GM12892 (cell line): ENCODE measurements at places on chromosomes 11 and 22.

DNA sequence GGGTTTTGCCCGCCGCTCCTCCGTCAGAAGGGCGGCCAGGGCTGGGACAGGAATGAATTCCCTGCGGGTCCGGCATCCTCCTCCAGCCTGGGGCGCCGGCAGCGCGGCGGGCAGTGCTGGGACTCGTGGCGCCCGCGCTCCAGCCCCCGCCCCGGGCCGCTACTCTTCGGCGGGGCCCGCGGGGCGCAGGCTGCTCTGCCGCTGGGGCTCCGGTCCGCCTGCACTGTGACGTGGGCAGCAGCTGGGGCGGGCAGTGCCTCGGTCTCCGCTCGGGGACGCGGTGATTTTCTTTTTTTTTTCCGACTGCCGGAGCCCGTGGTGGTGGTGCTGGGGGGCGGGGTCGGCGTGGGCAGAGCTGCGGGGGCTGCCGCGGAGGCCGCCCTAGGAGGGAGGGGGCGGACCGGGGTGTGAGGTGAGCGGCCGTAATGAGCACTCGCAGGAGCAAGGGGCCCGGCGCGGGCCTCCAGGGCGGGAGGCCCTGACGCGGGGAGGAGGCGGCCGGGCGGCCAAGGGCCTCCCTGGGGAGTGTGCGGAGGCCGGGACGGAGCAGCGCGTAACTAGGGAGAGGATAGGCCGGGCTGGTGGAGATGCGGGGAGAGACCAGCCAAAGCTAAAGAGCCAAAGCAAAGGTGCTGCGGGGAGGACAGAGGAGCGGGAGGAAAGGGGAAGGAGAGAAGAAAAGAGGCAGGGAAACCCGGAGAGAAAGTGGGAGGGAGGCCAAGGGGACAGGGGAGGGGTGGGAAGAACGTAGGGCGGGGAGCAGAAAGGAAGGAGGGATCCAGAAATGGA, 73.3 kb upstream of the ZBED5 start:
- peak; percentile 25 for DNase-seq

GRCh38 chr11:44868455-44869421, 81.9 kb downstream of the TP53I11 start:
- DNase-seq, result no peak

GRCh38 chr22:25021976-25022711, 69.6 kb downstream of the KIAA1671 start:
- no peak for DNase-seq

DNA sequence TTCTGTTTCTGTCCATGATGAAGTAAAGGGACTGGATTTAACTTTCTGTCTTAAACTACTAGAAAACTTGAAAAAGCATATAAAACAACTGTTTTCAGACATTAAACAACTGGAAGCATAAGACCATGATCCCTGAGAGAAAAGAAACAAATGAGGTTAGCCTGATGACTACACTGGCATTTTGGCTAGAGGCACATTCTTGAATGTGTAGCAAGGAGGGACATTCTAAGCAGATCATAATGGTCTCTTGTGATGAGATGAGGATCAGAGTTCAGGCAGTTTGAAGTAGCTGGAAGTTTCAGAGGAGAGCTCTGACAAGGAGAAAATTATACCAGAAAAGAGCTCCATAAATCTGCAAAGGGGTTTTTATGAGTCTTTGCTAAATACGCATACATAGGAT, 75.4 kb downstream of the AASDHPPT start:
- no peak for DNase-seq

- DNase-seq, result no peak
These were observed 10.4 kb downstream of the OR52E6 start for GRCh38 chr11:5831196-5831829.

DNA sequence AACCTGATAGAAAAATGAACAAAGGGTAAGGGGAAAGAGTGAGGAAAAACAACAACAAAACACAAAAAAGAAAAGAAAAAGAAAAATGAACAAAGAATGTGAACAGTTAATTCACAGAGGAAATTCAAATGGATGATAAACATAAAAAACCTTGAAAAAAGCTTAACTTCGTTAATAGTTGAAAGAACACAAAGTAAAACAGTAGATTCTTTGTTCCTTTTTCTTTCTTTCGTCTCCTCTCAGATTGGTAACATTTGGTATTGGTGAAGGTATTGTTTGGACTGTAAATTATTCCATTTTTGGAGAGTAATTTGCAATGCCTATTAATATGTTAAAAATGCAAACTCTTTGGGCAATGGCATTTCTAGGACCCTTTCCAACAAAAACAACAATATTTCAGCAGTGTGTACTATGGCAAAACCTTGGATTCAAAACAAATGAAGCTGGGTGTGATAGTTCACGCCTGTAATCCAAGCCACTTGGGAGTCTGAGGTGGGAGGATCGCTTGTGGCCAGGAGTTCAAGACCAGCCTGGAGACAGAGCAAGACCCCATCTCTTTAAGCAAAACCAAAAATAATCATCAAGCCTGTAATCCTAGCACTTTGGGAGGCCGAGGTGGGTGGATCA, 3.3 kb upstream of the BACE1 start:
- no peak for DNase-seq

GRCh38 chr11:45846174-45846675, 1.1 kb upstream of the CRY2 start:
- no peak for DNase-seq

DNA sequence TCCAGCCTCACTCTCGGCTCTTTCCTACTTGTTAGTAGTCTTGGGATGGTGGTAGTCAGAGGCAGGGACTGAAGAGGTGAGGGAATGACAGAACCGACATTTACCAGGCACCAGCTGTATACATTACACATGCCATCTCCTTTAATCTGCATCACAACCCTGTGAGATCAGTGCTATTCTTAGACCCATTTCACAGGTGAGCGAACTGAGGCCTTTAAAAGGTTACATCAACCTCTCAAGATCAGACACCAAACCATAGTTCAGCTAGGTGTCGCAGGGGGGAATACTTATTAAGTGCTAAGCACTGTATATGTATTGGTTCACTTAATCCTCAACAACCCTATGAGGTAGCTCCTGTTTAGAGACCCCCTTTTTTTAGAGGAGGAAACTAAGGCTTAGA, 5.6 kb downstream of the PLA2G3 start:
- no peak for DNase-seq

GRCh38 chr11:46307785-46308341, 30.4 kb downstream of the CREB3L1 start:
- no peak for DNase-seq

DNA sequence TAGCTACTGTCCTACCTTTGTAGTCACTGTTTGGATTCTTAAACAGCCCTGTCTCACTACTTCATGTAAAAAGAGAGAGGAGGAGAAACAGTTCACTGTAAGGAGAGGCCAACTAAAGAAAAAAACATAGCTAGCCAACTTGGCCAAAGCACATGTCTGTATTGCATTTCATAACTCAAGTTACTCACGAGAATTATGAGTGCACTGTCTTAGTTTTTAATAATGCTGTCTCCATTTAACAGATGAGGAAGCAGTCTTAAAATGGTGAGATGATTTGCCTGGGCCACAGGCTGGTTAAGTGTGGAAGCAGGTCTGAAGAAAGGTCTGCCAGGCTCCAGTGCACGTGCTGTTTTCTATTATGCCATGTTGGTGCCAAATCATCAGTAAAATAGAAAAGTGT, 104.5 kb downstream of the UVRAG start:
- DNase-seq, result no peak

GRCh38 chr11:95338430-95338991, 107.5 kb upstream of the SESN3 start:
- DNase-seq, result no peak

DNA sequence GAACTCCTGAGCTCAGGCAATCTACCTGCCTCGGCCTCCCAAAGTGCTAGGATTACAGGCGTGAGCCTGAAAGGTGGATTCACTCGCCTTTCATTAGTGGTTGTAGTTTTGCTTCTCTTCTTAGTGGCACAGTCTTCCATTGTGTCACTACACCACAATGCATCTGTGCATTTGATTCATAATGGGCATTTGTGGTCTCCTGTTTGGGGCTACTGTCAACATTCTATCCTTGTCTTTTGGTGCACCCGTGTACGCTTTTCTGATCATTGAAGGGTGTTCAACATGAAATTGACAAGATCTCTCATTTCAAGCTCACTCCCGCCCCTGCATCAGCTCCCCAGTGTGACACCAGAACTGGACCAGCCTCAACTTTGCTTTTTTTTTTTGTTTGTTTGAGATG, 2.0 kb upstream of the SYT12 start:
- DNase-seq, result no peak

DNA sequence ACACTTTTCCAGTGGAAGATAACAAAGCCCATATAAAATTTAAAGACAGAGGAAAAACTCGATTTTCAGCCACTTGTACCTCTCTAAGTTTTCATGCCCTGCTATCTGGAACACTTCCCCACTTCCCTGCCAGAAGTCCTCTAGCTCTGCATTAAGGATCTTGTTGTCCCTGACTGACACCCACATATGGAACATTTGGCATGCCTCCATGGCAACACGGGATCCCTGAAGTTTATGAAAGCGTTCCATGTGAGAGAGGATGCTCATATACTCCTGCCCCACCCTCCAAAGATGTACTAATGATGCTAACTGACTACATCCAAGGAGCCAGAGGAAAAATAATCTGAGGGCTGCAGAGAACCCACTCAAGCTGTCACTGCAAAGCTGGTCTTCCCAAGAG, 8.8 kb upstream of the C11orf91 start:
- no peak for DNase-seq

GRCh38 chr22:26669060-26669481, 11.7 kb downstream of the MIAT start:
- no peak for DNase-seq

- DNase-seq, result no peak
These were observed 7.1 kb downstream of the CASP12 start for GRCh38 chr11:104891135-104891534.

DNA sequence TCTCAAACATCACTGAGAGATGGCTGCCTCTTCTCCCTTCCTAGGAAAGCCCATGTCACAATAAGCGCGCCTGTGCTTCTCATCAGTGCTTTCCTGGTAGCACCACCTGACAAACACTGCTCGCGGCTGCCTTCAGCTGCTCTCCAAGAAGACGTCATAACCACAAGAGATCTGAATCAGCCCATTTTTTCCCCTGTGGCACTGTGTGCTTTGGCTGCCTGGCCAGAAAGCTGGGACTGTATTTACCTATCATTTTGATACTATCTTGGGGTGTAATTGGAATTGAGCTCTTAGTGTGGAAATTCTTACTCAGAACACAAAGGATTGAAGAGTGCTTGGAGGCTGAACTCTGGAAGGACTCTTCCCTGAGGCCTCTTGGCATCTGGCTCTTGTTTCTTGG, 50.3 kb upstream of the EHF start:
- DNase-seq, result no peak

- no peak for DNase-seq
These were observed 147.4 kb upstream of the POU2AF2 start for GRCh38 chr11:111098091-111098490.

DNA sequence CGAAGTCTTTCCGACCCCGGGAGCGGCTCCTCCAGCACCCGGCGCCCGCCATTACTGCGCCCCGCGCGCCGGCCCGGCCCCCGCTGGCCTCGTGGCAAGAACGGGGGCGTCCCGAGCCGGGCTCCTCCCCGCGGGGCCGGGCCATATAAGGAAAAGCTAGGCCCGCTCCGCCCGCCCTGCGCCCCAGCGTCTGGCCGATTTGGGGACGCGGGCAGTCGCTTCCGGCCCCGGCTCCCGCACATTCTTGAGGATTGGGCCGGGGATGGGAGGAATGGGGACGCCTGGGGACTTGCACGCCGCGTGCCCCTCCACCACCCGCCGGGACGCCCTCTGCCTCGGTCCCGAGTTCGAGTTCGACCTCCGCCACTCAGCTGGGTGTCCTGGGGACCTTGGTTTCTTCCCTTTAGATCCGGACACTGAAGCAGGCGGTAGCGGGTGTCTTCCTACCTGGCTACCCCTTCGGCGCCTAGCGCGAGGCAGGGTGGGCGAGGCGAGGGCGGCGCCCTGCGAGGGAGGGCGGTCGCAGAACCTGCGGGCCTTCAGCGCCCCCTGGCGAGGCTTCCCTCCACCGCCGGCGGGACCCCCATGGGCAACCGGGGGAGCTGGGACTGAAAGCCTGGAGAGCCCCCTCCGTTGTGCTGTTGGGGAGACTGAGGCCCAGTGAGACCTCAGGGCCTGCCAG, 3.8 kb downstream of the SMTN start:
- peak; percentile 97 for DNase-seq

GRCh38 chr22:45864959-45865476, 111.9 kb downstream of the WNT7B start:
- no peak for DNase-seq

DNA sequence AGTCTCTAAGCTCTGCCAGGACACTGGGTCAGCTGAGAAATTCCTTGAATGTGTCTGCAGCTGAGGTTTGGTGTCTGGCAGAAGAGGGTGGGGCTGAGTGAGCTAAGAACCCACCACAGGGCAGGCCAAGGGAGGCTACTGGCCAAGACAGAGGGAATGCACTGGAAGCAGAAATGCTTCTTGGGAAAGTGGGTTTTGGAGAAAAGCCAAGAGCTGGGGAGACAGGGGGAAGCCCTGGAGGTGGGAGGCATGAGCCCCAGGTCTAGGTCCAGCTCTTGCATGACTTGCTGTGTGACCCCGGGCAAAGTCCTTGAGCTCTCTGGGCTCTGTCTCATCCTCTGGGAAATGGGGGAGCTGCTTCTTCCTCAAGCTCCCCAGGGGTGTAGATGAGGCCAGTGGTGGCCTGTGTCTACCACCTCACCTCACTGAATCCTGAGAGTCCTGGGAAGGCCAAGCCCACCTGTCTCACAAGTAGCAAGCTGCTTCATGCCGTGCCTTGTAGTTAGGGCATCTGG, 2.3 kb downstream of the MMP11 start:
- DNase-seq, result no peak

- DNase-seq, result no peak
These were observed 356.3 kb downstream of the FAT3 start for GRCh38 chr11:92580908-92581307.

DNA sequence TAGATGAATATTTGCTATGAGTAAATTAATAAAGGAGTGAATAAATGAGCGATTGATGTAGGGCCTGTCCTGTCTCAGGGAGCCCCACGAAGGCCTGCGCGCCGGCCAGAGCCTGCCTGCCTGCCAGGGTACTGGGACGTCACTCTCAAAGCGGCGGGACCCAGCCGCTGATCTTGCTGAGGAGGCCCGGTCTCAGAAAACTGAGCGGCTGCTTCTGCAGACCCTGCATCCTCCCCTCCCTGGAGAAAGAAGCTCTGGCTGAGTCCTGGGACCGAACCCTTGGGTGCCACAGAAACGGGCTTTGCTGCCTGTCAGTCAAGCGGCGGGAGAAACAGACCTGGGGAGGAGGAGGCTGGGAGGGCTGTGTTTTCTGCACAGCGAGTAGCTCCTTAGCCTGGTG, 91.6 kb upstream of the B3GAT1 start:
- no peak for DNase-seq
